ENCODE measurements at places on chromosomes 1 and 21.

GRCh38 chr1:15329104-15329820, 80.4 kb upstream of the EFHD2 start:
- DNase-seq, result no peak

DNA sequence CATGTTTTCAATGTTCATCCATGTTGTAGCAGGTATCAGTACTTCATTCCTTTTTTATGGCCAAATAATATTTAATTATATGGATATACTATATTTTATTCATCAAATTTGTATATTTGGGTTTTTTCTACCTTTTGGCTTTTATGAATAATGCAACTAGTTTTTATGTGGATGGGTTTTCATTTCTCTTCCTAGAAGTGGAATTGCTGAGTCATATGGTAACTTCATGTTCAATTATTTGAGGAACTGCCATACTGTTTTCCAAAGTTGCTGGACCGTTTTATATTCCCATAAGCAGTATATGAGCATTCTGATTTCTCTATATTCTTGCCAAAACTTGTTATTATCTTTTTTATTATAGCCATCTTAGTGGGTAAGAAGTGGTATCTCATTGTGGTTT, 16.0 kb downstream of the CFAP57 start:
- DNase-seq, result no peak

DNA sequence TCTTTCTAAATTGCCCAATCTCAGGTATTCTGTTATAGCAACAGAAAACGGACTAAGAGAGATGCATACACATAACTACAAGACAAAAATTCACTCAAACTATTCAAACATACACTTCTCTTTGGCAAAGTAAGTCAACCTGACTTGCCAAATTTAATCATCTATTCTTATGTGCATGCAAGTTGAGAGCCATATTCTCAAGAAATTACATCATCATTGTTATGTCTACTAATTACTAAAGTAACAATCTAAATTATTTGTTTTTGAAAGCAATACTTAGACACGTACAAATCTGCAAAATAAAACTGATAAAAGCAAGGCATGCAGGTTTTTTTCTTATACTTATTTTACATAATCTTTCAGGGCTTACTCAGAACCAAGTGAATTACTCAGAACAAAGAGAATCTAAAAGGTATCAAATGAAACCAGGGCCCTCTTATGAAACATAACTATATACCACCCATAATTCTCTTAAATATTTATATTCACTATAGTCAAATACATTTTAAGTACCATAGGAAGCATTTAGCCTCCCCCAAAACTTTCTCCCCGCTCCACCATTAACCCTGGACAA, 62.3 kb downstream of the HLCS start:
- no peak for DNase-seq

DNA sequence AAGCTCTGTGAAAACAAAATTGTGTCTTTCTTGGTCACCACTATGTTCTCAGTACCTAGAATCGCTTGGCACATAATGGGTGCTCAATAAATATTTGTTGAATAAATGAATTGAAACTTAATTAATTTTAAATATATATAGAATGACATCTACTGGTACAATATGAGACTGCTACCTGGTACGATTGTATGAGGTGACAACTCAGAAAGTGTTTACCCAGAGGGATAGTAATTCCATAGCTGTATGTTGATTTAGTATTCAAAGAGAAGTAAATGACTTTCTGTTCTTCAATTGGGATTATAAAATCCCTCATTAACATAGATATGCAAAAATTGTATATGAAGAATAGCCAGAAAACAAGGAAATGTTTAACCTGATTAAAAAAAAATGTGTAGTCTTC, 128.7 kb downstream of the RPS6KC1 start:
- DNase-seq, result no peak

- no peak for DNase-seq
Measured at GRCh38 chr1:182059936-182060335, 1.6 kb downstream of the ZNF648 start.

- no peak for DNase-seq
Measured at GRCh38 chr1:205310976-205311704, 10.4 kb downstream of the NUAK2 start.

- DNase-seq, result no peak
Measured at GRCh38 chr21:39613041-39613934, 548 bp downstream of the B3GALT5 start.

GRCh38 chr21:28640326-28640725, 352.4 kb downstream of the LTN1 start:
- no peak for DNase-seq

DNA sequence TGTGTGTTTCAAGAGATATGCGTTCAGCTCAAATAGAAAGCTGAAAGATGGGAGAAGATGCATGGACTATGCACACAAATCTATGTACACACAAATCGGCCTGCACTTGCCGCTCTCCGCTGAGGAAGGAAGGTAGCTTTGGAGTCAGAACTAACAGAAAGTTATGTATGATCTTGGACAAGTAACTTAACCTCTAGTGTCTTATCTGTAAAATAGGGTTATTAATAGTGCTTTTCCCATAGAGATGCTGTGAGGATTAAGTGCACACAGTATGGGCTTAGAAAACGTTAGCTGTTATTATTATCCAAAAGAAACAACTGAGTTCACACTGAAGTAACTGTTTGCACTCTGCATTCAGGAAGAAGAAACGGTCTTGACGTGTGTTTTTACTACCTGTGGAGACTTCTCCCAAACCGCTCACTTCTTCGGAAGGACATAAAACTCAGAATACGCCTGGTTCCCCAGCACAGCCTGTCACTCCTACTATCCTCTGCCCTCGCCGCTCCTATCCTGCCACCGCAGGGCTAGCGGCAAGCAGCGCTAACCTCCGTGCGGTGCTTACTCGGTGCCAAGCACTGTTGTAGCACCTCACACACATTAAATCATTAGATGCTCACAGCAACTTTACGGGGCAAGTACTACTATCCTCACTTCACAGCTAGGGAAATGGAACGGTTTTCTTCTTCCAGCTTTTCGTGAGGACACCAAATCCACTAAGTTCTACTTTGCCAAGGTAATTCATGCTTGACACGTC, 1.3 kb downstream of the TGFBR3 start:
- DNase-seq, result no peak

- DNase-seq, result no peak
Measured at GRCh38 chr1:231187571-231187970, 25.7 kb downstream of the TRIM67 start.

- no peak for DNase-seq
Measured at GRCh38 chr1:151849126-151849525, 4.4 kb downstream of the THEM5 start.

GRCh38 chr1:53220962-53221286, 490 bp upstream of the CZIB start:
- DNase-seq, result no peak

GRCh38 chr21:46223217-46223616, 5.4 kb downstream of the LSS start:
- no peak for DNase-seq

DNA sequence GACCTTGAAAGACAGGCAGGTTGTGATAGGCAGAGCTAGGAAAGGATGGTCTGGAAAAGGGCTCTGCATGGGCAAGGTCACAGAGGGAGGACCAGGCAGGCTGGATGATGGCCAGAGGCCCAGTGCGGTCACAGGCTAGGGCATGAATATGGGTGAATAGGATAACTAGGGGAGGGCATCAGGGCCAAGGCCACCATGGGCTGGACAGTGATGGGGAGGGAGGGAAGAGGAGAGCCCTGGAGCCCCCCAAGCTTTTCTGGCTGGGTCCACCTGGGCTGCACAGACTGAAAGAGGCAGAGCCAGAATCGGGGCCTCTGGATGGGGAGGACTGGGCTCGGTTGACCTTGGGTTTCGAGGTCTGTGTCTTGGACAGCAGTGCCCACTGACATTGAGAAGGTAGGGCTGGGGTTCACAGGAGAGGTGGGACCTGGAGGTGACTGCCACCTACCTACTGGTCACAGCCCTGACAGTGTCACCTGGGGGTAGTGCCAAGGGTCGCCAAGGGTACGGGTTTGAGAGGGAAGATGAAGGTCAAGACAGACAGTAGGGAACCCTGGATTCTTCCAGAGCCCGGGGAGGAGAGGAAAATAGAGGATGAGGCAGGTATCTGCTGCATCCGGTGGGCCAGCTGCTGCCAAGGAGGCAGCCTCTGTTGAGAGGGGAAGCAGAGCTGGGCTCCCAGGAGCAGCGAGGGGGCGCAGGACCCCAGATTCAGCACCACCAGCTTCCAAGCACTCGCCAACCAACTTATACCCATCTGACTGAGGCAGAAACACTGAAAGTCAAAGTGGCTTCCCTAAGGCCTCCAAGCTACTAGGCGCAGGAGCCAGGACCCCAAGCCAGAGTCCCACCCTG, 6.1 kb upstream of the NPHP4 start:
- DNase-seq, result no peak

DNA sequence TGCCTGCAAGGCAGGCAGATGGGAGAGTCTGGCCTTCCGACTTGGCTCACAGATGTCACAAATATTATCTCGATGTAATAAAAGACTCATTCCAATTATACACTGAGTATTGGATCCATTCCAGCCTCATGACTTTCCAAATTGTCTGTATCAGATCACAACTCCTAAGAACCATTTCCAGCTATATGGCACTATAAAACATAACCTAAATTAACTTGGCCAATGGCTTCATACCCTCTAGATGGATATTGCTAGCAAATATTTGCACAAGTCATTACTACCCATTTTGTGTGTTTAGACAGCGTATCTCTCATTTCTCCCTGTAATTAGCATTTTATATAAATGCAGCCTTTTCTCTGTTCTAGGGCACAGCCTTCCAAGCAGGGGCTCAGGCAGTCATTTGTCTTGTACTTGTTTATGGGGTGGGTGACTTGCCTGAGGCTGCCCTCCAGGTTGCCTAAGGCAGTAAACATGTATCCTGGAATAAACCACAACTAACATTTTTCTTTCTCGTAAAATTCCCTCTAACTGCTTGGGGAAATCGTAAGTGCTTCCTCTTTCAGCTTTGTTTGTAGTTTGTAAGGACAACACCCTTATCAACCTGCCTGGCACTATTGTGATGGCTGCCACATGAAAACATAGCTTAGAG, 70.6 kb upstream of the KCNJ6 start:
- DNase-seq, result no peak

DNA sequence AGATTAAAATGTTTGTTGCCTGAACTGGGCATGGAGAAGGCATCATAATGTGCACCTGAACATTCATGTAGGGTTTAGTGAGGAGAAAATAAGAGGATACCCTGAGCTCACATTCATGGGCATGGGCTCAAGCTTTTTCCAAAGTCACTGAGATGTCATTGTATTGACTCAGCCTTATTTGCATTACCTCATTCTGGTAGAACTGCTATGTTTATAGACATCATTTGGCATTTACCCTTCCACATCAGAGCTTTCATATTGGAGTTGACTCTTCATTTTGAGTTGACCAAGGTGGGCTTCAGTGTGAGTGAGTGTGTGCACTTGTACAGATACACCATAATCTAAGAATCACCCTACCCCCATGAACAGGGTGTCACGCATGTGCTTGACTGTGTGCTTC, 143.2 kb downstream of the PBX1 start:
- no peak for DNase-seq

DNA sequence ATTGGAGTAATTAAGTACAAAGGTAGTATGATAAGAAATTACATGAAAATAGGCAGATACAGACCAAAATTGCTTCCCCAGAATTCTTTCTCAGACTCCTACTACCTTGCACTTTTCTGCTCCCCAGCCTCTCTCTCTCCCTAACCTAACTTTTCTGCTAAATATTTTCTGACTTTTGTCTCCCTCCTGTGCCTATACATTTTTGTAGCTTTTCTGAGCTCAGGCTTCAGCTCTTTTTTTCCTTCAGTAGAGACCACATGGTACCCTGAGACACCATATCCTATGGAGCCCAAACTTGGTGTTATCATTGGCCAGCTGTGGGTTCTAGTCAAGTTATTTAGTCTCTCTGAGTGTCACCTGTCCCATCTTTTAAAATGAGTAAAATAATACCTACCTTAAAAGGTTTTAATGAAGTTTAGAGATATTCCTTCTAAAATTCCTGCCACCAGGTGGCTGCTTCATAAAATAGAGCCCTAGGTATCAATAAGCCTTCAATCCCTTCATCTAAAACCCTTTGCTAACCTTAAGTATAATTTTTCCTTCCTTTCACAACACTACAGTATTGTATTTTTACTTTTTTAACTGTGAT, 237.6 kb upstream of the DUSP10 start:
- no peak for DNase-seq

GRCh38 chr1:204563307-204563706, 47.1 kb downstream of the MDM4 start:
- DNase-seq, result no peak

DNA sequence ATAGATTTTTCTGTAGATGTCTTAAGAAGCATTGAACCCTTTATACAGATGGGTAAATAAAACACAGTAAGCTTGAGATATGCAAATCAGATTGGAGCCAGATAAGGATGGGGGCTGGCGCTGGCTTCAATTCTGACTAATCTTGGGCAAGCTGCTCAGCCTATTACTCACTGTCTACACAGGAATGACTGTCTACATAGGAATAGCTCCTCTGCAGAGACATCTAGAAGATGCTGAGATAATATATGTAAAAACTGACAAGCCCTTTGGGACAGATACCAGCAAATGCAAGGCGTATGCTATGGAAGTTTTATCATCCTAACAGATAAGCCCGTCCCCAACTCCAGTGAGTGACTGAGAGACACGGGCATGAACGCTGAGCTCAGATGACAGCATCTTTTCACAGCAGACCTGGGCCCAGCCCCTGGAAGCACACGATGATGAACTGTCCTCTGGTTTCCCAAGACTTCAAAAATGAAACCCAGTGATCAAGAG, 1.7 kb downstream of the CLDN14 start:
- no peak for DNase-seq

DNA sequence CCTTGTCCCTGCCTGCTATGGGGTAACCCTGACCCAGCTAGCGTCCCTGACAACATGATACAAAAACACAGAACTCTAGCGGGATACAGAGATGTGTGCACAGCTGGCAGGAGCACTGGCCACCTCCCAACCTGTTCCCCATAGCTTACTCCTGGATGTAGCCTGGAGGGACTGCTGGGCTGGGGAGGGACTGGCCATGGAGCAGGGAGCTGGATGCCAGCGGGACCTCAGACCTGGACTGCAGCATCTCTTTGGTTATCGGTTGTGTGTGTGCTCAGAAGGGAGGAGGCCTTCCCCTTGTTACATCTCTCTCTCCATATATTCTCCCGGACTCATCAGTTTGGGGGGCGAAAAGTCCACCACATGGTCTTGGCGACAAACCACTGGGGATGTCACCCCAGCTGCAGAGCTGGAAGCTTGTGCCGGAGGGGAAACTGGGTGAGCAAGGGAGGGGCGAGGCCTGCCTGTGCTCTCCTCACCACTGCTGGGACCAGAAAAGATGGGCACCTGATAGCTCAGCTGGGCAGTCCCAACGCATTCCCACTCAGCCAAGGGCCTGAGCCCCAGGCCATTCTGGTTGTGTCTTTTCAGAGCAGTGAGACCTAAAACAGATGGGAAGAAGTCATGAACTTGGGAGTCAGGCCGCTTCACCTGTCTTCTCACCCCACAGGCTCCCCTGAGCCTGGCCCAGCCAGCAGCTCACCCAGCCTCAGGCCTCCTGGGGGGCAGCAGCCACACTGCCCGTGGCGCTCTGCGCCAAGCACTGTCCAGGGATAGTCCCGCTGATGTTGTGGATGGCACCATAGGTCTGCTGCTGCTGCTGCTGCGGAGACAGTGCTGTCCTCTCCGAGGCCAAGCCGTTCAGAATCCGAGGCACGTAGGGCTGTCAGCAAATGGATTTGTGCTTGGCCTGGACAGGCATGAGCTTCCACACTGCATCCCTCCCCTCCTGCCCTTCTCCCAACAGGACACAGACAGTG, 35.6 kb downstream of the TMEM63A start:
- DNase-seq, result no peak
